ENCODE measurements at places on chromosomes 1 and 21.
A peak's percentile ranks its signal among the peaks of the same experiment; 100 is the strongest.

DNA sequence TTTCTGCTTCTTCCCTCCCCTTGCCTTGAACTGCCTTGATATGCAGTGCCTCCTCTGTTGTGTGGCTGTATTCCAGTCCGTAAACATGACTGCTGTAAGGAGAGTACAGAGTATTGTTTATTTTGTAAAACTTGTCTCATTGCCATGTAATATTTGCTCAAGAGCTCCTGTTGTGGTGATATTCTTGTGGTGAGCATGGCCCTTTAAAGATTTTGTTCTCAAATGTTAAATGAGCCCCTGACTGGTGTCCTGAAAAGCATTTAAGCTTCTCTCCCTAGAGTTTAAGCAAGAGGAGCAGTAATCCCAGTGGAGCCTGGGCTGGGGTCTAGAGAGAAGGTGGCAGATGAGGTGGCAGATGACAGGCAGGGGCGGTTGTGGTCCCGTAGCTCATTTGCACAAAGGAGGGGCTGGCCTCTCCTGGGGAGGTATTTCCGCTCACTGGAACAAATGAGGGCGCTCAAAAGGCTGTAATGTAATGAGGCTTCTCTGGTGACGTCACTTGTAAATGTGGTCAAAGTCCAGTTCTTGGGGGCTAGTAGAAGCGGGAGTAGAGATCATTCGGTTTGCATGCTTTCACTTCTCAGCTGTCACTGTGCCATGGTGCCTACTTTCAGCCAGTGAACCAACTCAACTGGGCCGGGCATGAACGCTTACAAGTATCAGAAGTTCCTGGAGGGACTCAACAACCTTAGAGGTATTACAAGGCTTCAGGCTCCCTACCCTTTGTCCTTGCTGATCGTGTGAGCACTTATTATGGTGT is 46.0 kb upstream of the MACF1 start:
- DNase-seq, result no peak

DNA sequence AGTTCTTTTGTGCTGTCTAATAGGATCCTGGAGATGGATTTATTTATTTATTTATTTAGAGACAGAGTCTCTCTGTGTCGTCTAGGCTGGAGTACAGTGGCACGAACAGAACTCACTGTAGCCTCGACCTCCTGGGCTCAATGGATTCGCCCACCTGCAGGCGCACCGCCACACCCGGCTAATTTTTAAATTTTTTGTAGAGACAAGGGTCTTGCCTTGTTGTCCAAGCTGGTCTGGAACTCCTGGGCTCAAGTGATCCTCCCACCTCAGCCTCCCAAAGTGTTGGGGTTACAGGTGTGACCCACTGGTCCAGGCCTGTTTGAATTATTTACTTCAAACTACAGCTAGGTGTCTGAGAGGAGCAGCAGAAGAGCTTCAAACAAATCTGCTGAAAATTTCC is 9.6 kb upstream of the SPEN start:
- no peak for DNase-seq

DNA sequence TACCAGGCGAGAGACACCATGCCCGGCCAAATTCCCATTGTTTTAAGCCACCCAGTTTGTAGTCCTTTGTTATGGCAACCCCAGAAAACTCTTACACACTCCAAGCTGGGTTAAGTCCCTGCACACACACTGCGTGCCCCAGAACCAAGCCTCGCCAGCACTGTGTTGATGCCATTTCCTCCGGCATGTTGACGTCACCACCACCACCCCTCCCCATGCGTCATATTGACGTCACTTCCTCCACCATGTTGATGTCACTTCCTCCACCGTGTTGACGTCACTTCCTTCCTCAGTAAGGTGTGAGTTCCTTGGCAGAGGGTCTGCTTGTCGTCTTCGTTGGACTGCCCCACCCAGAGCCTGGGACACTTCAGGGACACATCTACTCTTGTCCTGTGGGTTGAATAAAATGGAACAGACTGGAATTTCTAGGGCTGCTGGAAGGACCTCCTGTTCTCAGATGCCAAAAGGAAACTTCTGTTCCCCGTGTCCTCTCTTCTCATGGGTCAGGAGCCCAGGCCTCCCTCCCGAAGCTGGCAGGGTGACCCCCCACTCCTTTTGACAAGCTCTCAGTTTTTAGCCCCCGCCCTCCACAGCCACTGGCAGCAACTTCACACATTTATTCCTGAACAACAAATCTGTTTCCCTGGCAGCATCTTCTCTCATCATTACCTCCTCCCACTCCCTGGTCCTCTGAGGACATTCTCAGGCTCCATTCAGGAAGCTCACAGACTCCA is 643.3 kb downstream of the NPHP4 start:
- DNase-seq, result no peak

GRCh38 chr1:226671277-226671676 is 67.8 kb downstream of the ITPKB start:
- no peak for DNase-seq

GRCh38 chr1:18203645-18204044 is 96.0 kb downstream of the IGSF21 start:
- DNase-seq, result no peak

- DNase-seq, result no peak
Observed at GRCh38 chr1:25917996-25918395, 11.8 kb upstream of the STMN1 start.

GRCh38 chr1:20167126-20167525 is 18.8 kb upstream of the UBXN10 start:
- no peak for DNase-seq

DNA sequence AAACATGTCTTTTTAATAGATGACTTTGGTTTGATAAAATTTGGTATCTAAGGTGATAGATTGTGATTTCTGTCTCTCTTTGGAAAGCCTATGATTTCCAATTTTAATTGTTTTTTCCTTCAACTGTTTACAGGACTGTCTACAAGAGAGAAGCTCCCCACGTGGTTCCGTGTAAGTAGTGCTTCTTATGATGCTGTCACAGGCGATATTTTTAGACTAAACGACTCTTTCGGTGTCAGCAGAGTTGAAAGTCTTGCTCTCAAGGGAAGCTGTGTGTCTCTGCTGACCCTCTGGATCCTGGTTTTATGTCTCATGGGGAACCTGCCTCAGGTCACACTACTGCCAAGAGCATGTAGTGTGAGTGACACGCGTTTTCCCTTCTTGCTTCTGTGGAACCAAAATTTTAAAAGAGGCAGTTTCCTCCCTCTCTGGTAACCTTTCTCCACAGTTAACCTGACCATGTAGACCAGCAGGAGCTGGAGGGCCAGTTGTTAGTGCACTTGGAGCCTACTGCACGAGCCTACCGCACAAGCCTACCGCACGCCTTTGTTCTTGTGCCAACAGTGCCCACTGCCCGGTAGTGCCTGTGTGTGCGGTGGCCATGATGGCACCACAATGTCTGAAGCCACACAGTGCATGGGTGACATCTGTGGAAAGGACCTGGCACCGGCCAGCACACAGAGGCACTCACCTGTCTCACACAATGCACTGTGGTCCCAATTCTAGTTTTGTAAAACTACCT is 91.9 kb downstream of the PCBP3 start:
- DNase-seq, result no peak

DNA sequence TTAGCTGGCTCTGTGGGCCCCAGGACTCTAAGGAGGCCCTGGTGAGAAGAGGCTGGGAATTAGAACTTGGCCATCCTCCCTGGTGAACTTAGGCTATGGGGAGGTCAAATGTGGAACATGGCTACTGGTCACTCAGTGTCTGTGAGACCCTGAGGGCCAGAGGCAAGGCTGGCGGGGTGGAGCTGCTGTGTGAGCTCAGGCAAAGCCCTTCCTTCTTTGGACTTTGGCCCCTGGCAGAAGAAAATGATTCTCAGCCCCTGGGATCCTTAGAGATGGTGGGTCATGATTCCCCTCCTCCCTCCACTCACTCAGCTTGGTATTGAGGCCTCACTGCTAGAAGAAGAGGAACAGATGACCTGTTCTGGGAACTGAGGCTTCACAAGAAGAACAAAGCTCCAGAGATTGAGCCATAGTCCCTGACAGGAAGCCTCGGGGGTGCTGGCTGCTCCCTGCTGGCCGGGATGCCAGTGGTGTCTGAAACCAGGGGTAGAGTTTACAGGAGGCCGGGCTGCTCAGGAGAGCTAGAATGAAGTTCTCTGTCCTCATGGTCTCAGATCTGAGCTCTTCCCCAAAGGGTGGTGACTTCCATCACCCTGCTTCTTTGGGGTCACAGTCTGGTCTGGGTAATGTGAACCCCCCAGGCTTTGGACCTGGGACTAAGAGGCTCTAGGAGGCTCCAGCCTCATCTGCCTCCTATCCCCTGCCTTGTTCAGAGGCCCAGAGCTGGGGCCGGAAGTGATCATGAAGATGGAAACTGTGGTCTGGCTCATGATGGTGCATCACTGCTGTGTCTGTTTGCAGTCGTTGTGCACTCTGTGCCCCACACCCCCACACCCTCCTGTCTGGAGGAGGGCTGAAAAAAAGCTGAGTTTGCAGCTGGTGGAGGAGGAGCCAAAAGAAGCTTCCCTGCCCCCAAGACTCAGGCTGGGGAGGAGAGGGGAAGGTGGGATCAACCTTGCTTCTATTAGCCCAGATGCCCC is 905 bp downstream of the BTBD19 start:
- peak; percentile 91 for DNase-seq

DNA sequence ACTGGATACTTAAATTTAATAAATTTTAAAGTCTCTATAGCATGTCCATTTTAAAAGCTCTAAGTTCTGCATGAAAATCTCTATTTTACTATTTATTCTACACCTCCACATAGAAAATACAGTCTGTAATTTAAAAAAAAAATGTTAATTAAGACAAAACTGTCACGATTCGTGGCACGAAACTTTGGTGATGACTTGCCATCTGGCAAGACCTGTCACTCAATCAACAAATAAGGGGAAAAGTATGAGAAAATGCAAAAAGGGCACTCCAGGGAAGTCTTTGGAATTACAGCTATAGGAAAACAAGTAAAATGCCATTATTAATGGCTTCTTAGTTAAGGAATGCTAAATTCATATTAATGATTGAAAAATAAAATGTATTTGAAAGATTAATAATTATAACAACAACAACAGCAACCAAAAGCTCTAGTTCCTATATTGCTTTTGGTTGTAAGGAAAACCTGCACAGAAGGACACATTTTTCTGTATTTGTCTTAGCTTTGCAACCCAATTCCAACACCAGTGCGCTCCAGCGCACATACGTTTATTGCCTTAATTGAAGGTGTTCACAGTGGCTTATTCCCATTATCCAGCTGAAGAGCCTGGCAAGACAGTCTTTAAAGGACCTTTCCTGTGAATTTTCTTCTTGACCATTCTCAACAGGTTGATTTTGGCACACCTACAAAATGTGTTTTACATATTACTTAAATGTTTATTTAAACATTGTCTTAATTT is 107.8 kb downstream of the PLPPR5 start:
- DNase-seq, result no peak

DNA sequence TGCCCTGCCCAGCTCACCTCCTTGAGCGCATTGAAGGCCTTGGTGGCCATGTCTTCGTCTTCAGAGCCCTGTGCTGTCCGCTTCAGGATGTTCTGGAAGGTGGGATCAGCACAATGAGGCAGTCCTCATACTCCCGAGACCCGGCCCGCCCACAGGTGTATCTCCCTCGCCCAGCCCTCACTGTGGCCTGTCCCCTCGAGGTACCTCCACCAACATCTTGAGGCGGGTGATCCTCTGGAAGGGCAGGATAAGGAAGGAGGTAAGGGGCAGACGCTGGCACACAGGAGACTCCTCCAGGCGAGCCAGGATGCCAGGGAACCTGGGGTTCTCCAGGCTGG is 7.1 kb downstream of the ARHGEF19 start:
- DNase-seq, result no peak

DNA sequence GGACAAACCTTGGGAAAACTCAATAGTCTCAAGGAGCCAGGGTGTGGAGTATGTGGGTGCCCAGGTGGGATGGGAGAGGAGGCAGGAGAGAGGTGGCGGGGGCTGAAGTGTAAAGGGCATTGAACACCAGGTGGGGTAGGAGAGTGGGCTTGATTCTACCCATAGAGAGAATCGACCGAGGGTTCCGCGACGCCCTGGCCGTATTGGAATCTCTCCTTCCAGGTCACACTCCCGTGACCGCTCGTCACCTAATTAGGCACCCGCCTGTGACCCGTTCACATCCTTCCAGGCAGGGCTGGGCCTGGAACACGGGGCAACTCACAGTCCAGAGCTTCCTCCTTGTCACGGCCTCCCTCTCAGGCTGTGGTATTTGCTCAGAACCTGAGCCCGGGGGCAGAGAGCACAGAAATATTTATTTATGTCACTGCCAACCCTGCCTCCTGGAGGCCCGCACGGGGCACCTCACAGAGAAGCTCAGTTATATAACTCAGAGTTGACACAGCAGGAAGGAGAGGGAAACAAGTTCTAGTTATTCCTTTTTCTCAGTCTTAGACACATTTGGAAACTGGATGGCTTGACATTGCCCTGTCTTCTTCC is 12.0 kb downstream of the NCMAP start:
- DNase-seq, result peak; percentile 48

DNA sequence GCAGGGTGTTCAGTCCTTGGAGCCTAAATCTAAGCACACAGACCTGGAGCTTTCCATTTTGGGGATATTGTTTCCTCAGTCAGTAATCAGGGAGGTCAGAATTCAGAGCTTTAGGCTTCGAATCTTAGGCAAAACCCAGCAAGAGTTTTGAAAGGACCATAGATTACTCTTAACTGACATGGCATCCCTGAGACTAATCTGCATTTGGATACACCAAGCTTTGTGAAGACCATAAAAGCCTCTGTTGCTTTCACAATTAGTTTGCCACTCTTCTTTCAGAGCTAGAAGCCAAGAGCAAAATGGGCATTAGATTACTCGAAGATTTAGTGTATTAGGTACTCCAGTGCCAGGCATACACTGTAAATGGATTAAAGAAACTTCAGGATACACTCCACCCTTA is 131.8 kb upstream of the GREM2 start:
- DNase-seq, result no peak

DNA sequence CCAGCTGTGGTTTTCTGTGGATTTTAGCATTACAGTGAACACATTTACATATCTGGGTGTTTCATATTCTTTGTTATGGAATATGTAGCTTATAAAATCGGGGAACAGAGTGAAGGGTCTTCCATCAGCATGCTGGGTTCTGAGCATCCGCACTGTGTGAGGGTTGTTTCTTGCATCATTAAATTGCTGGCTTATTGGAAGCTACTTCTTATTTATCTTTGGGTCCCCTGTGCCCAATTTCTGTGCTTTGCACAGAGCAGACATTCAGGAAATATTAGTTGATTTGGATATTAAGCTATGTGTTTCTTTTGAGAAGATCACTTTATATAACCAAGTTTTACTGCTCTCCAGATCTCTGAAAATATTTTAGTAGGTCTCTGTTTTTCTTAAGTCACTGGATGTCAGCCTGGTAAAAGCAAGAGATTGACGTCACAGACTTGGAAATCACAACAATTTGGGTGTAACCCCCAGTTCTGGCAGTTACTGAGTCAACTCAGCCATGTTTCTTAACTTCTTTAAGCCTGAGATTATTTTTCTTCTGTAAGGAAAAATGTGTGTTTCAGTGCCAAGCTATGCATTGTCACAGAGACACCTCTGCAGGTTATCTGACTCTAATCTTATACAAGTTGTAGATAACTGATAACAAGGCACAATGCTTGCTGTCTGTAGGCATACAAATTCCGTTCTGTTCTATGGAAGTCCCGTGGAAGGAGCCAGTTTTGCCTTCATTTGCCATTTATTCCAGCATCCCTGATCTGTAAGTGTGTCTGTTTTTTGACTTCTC is 258.3 kb upstream of the KAZN start:
- DNase-seq, result no peak

GRCh38 chr1:57850176-57850940 is 426.5 kb upstream of the DAB1 start:
- no peak for DNase-seq

- DNase-seq, result no peak
Observed at GRCh38 chr1:67626861-67627235, 58.2 kb upstream of the GADD45A start.

GRCh38 chr1:16440131-16440469 is 424 bp upstream of the NECAP2 start:
- peak; percentile 19 for DNase-seq
